CD4-positive, alpha-beta T cell treated with Interleukin-15 for 1 hour (primary cell): ENCODE measurements at places on chromosomes 4 and X.

GRCh38 chr4:13396161-13396560 lies 88.0 kb downstream of the RAB28 start:
- DNase-seq, result no peak

- DNase-seq, result no peak
Measured at GRCh38 chr4:30757357-30757756, 37.2 kb downstream of the PCDH7 start.

GRCh38 chrX:102832661-102833060 lies 104.4 kb upstream of the RAB40AL start:
- DNase-seq, result no peak

DNA sequence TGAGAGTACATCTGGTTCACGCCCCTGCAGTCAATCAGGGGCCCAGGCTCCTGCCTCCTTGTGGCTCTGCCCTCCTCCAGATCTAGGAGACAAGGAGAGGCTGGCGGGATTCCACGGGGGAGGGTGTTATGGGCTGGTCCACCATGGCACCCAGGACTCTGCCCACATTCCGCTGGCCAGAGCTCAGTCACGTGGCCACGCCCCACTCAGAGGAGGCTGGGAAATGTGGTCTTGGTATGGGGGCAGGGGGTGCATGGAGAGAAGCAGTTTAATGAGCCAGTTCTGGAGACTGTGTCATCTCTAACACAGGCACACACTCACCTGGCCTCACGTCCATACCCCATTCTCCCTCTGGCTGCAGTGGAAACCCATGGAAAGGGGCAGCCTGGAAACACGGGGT lies 31.5 kb upstream of the PSAPL1 start:
- no peak for DNase-seq

- no peak for DNase-seq
Measured at GRCh38 chr4:9771034-9771433, 10.4 kb upstream of the DRD5 start.
